Stimulated activated CD4-positive, alpha-beta T cell treated with anti-CD3 and anti-CD28 coated beads, Interleukin-12 subunit alpha, Interleukin-12 subunit beta, amount 100 ng/mL, for 24 hours (primary cell): ENCODE measurements at places on chromosomes 11 and 22.

- DNase-seq: no peak
These were observed 1091.9 kb upstream of the RAG2 start for GRCh38 chr11:37689951-37690350.

DNA sequence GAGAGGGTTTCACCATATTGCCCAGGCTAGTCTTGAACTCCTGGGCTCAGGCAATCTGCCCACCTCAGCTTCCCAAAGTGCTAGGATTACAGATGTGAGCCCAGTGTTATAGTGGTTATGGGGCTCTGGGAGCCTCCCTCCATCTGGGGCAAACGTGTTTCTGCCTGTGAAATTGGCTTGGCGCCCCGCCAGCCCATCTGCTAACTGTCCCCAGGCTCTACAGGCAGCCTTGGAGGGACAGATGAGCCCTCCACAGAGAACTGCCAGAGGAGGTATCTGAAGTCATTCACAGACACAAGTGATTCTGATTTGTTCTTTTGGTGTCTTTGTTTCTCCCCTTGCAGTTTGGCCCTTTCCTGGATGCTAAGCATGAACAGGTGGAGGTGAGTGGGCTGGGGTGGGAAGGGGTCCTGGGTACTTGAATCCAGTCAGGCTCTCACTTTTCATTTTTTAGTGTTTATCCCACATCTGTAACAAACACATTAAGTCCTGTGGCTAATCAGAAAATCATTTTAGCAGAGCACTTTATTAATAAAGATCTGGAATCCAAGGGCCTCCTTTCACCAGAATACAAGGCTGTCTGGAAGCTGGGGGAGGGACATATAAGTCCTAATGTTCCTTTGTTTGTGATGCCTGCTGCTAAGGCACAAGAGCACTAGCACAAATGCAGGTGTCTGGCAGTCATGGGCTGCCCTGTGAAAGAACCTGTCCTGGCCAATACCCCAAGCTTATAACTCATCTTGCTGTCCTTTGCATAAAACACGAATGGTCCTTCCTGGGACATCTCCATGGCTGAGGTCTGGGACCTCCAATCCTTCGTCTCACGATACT lies 25.7 kb upstream of the CDC42EP2 start:
- no peak for DNase-seq

GRCh38 chr22:27868732-27869282 lies 50.2 kb downstream of the PITPNB start:
- no peak for DNase-seq

- peak; percentile 55 for DNase-seq
These were observed 13.0 kb upstream of the CYB5R3 start for GRCh38 chr22:42661985-42662831.
